ENCODE measurements at places on chromosomes 6 and 20.
A peak's percentile ranks its signal among the peaks of the same experiment; 100 is the strongest.

DNA sequence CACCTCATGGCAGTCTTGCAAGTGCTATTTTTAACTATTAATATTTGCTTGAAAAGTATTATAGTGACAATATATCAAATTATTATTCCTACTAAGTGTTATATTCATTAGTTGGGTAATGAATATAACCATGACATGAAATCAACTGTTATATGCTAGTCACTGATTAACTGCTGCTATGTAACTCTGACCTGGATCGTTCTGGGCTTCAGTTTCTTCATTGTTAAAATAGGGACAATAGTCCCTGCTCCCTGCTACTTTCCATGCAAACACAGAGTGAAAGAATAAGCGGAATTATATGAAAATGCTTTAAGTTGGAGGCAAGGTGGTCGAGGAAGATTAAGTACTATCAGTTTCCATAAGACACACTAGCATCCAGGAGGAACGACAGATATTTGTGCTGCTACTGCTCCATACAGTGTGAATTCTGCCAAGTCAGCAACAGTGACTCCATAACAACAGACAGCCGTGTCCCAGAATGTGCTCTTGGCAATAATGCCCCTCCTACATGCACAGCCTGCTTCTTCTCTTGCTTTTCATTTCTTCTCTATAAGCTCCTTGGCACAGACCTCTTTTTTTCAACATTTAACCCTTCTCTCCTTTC lies 107.2 kb downstream of the CHD6 start:
- no peak for DNase-seq

GRCh38 chr6:19380293-19380692 lies 456.9 kb upstream of the ID4 start:
- DNase-seq, result peak; percentile 61

GRCh38 chr6:114739656-114740055 lies 396.8 kb upstream of the HS3ST5 start:
- DNase-seq, result no peak

- no peak for DNase-seq
Measured at GRCh38 chr20:47963022-47963421, 177.7 kb upstream of the SULF2 start.

- DNase-seq, result no peak
Measured at GRCh38 chr6:38730140-38730862, 15.2 kb downstream of the DNAH8 start.

- DNase-seq, result peak; percentile 42
Measured at GRCh38 chr6:37582306-37582705, 82.6 kb upstream of the CCDC167 start.

DNA sequence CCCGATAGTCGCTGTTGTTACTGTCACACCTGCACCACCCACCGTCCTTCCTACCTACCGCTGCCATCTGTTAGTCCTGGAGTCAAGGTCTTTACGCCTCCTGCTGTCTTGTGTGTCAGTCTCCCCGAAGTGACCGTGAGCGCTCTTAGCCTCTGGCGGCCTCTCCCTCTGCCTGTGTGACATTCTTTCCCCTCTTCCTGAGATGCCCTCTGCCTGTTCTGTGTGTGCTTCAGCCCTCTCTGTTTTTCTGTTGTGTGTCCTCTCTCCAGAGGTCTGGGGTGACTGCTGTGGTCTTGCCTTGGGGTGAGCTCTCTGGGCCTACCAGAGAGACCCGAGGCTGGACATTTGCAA lies 54.9 kb downstream of the TCP11 start:
- no peak for DNase-seq

GRCh38 chr6:129657483-129657882 lies 52.5 kb downstream of the ARHGAP18 start:
- DNase-seq, result no peak

DNA sequence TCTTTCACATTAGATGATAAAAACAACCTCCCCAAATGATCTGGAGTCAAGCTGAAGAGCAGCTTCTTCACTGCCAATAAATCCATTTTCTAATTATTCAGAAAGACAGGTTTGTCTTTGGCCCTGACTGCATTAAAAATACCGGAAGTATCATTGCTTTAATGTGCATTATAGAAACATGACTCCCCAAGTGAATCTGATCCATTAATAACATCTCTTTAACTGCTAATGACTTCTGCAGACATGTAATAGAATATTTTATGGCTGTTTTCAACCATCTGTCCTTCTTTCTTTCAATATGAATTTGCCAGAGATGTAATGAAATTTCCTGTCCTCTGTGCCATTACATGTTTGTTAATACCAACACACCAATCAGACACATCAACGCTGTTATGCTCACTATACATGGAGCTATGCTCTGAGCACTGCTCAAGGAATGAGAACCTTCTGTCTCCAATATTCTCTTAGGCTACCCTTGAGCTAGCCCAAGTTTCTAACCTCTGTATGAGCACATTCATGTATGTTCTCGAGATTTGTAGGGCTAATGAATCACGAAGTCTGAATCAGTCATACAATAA lies 87.8 kb downstream of the LYRM4 start:
- no peak for DNase-seq

DNA sequence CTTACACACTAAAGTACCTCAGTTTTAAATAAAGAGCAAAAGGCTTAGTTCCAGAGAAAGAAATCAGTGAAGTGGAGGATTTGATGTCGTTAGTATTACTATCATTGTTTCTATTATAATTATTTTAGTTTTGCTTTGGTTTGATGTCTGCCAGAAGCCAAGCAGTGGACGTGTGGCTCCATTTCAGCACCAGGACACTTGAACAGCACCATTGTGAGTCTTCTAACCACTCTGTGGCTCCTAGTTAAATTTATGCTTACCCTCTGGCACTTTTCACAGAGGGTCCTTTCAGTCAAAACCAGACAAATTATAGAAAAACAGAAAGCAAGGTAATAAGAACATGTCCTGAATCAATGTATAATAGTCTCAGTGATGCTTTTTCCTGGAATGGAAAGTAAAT lies 3.4 kb downstream of the COL9A1 start:
- peak; percentile 14 for DNase-seq

DNA sequence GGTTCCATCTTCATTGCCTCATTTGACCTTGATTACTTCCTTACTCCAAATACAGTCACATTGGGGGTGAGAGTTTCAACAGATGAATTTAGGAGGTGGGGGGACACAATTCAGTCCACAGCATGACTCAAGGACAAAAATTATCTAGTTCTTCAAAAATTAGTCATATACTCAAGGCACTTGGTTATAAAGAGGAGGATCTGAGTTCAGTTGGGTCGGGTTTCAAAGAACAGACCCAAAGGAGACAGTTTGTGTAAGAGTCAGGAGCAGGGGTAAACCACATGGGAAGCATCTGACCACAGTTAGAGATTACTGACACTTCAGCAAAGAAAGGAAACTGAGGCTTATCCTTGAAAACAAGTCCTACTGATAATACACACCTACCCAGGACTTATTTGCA lies 138.0 kb downstream of the TBC1D7 start:
- no peak for DNase-seq

DNA sequence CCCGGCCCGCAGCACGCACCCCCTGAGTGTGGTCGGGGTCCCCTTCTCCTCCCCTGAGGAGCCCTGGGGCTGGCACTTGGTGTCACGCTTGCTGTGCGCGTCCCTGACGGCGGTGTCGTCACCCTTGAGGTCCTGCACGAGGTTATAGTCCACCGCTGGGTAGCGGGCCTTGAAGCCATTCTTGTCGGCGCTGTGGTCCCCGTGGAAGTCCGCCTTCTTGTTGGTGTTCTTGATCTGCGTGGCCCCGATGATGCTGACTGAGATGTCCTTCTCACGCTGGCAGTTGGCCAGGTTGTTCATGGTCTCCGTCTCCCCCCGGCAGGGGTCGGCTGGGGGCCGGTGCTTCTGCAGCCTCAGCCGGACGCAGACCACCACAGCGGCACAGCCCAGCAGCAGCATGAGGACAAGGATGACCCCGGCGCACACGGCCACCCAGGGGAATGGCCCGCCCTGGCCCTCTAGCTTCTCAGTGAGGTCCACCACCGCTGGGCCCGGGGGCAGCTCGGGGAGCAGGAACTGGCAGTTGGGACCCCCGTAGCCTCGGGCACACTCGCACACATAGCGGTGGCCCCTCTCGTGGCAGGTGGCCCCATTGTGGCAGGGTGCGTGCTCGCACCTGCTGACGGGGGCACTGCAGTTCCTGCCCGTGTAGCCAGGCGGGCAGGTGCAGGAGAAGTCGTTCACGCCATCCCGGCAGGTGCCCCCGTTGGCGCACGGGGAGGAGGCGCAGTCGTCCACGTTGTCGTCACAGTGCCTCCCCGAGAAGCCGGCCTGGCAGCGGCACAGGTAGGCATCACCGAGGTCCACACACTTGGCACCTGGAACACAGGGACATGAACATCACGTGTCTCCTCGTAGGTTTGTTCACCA lies 7.4 kb downstream of the DLL1 start:
- no peak for DNase-seq

GRCh38 chr6:131807644-131808459 lies at the start of gene ENPP1:
Gene ENPP1 (plus strand): TSS chr6:131808020. CDS start chr6:131808036, 16 bp downstream.
- peak; percentile 69 for DNase-seq

GRCh38 chr20:20373091-20373571 lies 5.2 kb downstream of the INSM1 start:
- peak; percentile 15 for DNase-seq

GRCh38 chr20:23022849-23023248 lies 12.3 kb upstream of the SSTR4 start:
- peak; percentile 25 for DNase-seq

DNA sequence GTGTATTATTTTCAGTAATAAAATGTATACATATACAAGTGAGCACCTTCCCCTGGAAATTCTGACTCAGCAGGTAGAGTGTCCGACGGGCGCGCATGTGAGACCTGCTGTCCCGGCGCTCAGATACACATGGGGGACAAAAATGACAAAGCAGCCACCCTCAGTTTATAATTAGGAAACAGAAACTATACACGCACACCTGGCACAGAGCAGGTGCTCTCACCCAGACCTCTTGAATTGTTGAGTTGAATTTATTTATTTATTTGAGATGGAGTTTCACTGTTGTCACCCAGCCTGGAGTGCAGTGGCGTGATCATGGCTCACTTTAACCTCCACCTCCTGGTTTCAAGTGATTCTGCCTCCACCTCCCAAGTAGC lies 180.4 kb downstream of the ZDHHC14 start:
- DNase-seq, result no peak

- no peak for DNase-seq
Measured at GRCh38 chr20:49171909-49172308, 16.2 kb downstream of the STAU1 start.

DNA sequence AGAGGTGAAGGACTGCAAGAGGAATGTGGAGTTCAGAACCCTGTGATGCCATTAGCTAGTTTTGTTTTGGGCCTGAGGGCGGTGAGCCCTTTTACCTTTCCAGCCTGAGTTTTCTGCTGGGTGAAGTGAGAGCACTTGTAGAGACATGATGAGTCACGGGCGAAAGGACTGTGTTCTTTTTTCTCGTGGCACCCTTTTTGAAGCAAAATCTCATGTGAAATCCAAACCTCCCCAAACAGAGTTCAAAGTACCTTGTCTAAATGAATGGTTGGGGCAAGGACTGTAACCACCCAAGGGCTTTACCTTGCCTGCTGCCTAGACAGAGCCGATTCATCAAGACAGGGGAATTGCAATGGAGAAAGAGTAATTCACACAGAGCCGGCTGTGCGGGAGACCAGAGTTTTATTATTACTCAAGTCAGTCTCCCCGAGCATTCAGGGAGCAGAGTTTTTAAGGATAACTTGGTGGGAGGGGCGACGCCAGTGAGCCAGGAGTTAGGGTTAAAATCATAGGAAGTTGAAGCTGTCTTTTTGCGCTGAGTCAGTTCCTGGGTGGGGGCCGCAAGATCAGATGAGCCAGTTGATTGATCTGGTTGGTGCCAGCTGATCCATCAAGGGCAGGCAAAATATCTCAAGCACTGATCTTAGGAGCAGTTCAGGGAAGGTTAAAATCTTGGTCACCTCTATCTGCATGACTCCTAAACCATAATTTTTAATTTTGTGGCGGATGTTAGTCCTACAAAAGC lies 25.8 kb downstream of the SAMD5 start:
- no peak for DNase-seq

GRCh38 chr20:45404438-45404837 lies 3.7 kb upstream of the DBNDD2 start:
- DNase-seq, result no peak

GRCh38 chr6:150713931-150714330 lies 114.2 kb downstream of the PLEKHG1 start:
- DNase-seq, result no peak
